ENCODE measurements at places on chromosomes 5 and 9.

DNA sequence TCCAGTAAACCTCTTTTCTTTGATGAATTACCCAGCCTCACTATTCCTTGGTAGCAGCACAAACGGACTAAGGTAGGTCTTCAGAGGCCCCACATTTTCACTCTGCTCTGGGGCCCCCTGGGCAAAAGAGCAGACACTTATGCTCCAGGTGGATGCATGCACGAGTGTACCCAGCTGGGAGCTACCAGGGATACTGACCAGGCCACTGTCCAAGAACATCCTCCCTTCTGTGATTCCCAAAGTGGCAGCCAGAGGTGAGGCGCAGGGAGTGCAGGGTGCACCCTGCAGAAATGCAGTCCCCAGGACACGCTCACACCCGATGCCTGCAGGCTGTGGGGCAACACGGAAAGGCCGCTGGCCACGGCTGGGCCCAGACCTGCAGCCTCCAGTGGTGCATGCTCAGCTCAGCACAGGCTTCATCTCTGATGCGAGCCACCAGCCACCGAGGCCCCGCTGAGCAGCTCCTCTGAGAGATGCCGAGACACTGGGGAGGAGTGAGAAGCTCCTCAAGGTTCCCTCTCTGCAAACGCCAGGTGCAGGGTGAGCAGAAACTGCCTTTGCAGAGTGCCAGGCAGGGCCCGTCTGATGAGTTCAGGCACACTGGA lies 48.1 kb upstream of the OLFM1 start:
- DNase-seq = no peak

DNA sequence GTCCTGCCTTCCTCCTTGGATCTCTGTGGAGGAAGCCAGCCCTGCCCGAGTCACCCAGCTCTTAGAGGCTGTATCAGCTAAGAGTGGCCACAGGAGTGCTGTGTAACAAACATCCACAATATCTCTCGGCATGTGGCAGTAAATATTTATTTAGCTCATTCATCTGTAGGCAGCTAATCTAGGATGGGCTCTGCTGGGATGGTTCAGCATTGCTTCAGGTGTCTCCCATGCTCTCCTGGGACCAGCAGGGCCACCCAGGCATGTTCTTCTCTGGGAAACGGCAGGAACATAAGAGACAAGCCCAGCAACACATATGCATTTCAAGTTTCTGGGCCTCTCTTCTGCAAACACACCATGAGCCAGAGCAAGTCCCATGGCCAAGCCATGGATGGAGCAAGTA lies 56.1 kb downstream of the HRH2 start:
- DNase-seq = no peak

- DNase-seq = no peak
Observed at GRCh38 chr5:79842991-79843390, 148.1 kb downstream of the MTX3 start.

DNA sequence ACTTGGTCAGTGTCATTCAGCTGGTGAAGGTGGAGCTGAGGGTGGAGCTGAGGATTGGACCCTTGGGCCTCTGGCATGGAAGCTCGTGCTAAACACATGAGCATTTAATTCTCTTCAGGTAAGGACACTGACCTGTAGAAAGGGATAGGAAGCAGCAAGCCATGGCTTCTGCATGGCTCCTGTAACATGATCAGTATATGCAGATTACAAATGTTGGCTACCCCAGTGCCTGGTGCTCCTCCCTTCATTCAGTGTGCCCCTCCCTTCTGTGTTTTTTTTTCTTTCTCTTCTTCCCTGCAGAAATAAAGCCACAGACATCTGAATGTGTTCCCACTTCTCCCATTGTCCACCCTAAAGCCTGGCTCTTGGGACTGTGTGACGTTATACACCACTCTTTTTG lies 52.9 kb downstream of the ARHGAP26 start:
- no peak for DNase-seq

GRCh38 chr9:21357479-21358460 lies 7.1 kb upstream of the IFNA6 start:
- peak; percentile 44 for DNase-seq

DNA sequence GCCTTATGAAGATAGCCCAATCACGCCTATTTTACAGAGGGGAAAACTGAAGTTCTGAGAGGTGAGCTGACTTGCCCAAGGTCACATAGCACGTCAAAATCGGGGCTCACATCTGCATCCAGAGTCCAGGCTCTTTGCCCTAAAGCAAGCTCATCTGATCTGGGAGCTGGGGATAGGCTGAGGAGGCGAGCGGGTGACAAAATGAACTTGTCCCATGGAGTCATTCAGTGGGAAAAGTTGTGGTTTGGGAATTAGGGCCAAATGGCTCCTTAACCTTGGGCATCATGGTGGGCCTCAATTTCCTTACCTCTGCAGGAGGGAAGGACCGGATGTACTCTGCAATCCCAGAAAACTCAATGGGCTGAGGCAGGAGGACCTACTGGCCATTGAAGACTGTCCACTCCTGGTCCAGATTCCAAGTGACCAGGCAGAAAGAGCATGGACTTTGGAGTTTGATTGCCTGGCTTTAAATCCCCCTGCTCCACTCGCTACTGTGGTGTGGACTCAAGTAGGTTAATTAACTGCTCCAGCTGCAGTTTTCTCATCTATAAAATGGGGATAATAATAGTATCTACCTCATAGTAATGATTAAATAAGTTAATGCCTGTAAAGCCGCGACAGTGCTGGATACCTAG lies 160.4 kb downstream of the RGS3 start:
- DNase-seq = no peak

GRCh38 chr9:9563817-9564216 lies 1049.0 kb downstream of the PTPRD start:
- DNase-seq = no peak

GRCh38 chr9:89803403-89803802 lies 198.6 kb downstream of the GADD45G start:
- no peak for DNase-seq

DNA sequence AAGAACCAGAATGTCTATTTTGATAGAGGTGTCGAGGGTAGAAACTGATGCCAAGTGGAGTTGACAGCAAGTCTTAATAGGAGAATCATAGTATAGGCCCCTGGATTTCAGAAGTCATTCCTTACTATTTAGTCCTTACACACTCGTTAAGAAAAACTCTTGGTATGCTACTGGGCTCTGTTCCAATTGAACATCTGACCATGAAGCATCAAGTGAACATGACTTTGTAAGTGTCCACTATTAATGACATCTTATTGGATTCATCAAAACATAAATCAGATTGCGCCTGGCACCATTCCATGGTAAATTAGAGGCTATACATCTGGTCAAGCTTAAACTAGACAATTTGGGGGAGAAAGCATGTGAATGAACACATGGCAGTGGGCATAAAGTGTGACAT lies 1056.5 kb upstream of the EDIL3 start:
- DNase-seq = no peak

GRCh38 chr9:91802391-91802790 lies 147.6 kb downstream of the ROR2 start:
- no peak for DNase-seq

DNA sequence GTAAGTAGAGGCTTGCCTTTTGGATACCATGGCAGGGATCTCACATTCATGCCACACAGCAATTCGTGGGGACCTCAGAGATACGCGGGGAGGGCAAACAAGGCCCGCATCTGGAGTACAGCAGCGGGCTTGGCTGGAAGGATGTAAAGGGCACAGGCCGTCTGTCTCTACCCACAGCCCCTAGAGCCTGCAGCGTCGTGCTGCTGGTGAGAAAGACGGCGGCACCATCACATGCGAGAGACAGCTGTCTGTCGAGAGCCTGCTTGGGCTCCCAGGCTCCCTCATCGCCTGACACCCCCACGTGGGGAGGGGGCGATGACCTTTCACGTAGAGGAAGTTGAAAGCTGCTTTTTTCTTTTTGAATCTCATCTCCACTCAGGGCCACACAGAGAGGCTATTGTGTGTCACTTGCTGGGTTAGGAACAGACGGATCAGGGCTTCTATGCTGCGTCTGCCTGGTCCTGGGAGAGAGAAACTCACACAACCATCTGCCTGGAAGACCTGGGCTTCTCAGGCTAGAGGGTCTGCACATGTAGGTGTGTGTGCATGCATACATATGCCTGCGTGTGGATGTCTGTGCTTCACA lies 134.6 kb upstream of the PPP1R26 start:
- no peak for DNase-seq

DNA sequence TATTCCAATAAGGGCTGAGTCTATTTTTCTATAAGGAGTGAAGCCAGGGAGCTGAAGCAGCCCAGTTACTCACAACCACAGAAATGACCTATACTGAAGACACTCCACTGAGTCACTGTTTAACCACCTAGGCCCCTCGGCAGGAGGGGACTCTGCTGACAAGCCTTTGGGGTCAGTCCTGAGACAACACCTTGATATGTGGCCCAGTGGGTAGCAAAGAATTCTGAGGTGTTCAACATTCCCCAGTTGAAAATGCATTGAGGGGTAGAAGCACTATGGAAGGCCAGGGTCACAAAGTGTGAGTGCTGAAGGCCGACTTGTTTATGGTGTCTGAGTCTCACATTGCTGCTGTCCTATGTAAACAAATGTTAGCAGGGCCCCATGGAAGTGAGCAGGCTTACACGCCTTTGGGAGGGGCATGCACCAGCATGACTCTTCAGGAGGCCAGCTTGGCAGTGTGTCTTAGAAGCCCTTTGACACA lies 112.6 kb upstream of the NFIL3 start:
- no peak for DNase-seq

DNA sequence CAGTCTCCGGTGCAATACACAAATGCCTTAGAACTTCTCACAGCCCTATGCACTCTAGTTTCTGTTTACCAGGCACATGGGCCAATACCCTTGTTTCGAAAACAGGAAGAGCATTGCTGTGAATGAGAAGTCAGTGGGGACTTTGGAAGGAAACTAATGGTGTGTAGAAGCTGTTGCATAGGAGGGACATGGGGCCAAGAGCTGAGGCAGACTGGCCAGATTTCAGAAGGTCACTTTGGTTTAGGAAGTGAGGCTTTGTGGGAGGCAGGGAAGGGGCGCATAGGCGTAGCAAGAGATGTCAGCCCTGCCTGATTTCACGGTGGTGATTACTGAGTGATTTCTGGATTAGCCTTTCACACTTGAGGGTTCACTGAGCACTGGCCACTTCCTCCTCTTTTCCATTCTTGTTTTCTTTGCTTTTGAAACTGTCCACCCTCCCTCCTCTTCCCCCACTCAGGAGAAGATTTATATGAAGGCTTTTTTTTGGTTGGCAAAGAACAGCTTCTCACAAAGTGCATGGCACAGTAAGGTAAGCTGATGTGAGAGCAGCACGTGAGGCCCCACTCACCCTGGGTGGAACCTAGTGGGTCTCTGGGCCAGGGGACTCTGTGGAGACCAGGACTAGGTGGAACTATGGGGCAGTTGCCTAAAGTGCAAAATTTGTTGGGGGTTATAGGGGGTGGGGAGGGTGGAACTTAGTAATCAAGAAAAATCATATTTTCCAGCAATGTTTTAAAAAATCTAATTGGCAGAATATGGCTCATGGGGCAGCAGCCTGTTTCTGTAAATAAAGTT lies 6.1 kb upstream of the TMEM252 start:
- DNase-seq = no peak

DNA sequence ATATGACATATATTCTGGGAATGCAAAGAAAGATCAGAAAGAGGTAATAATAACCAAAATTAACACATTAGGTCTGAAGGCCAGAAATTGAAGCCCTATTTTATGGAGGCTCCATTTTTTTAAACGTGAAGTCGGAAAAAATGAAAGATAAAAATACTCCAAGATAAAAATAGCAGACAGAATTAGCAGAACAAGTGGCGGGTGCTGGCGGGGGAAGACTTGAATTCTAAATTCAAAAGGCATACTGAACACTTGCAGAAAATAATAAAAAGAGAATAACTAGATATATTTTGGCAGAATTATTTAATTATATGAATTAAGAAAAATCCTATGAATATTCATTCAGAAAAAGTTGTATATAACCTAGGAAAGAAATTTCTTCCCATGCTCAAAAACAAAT lies 543.7 kb upstream of the ACO1 start:
- DNase-seq = no peak

GRCh38 chr5:121144764-121145163 lies 680.7 kb downstream of the PRR16 start:
- no peak for DNase-seq
